Sigmoid colon (tissue), 7 donors: ENCODE measurements at places on chromosomes 7 and 10.
A peak's percentile ranks its signal among the peaks of the same experiment; 100 is the strongest.

GRCh38 chr10:79165070-79165778, 96.5 kb downstream of the ZMIZ1 start:
- DNase-seq: no peak

DNA sequence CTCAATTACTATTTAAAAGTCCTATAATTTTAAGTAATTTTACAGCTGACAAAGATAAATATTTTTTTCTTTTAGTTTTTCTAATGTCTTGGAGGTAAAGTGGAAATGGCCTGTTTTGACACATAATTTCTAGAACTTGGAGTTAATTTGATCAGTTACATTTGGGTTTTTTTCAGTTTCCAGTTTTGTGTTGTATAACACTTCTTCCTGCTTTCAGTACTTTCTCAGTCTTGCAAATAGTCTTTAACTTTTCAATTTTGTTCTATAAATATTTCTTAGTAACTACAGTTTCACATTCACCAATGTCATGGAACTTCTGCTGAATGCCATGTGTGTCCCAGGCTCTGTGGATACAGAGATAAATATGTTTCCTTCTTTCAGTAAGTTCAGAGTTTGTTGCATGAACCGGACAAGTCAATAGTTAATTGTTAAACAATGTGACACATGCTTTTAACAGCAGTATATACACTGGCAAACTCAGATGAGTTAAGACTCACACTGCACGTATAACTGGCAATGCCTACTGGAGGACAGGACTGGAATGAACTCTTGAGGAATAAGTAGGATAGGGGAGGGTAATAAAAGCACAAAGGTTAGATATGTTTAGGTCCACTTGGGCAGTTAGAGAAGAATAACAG, 4.6 kb downstream of the SHOC2 start:
- DNase-seq: no peak

DNA sequence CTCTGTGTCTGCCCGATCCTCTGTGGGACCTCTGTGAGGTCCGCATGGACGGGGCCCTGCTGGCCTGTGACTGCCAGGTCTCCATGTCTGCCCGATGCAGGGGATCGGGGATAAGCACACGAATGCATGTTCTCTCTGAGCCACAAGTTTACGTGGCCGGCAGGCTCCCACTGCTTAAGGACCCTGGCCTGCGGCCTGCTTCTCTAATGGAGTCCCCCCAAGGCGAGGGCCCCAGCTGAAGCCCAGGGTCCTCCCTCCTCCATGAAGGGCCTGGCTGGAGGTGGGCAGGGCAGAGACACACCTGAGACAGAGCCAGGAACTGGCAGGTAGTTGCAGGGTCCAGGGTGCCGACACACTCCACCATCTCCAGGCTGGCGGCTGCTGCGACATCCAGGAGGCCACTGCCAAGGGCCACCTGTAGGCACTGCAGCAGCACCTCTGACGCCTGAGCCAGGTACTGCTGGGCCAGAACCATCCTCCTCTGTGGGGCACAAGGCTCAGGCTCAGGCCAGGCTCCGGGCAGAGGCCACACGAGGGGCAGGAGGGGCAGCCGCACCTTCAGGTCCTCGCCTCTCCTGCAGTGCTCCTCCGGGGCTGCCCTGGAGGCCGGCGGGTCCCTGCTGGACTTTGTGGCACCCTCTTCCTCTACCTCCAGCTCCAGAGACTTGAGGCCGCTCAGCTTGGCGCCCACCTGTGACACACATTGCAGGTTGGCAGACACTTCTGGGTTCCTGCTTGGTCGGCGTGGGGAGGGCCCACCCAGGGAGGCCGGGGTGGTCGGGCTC, 60.9 kb upstream of the NKX6-2 start:
- peak; percentile 47 for DNase-seq

GRCh38 chr7:139844779-139845442, 15.8 kb downstream of the TBXAS1 start:
- DNase-seq: no peak

- DNase-seq: no peak
These were observed 209.1 kb downstream of the CCSER2 start for GRCh38 chr10:84537447-84537931.
